Hair follicle dermal papilla cell (primary cell): ENCODE measurements at places on chromosomes 4 and X. TPM values are rescaled to one million over a fixed set of nuclear protein-coding genes. Genes with fewer than 3 reads are reported as not detected.

Gene RTL5
- 2.9 TPM in 2 replicates for total RNA-seq

Gene VCX3B
- not detected in 2 replicates for total RNA-seq

Gene PDHA1
- total RNA-seq: 34.4 and 37.4 TPM in 2 replicates

Gene TRIM60
- total RNA-seq: not detected in 2 replicates

Gene ARMCX2
- 86.7 and 111 TPM in 2 replicates for total RNA-seq

Gene NR3C2
- 1.9 and 3.5 TPM in 2 replicates for total RNA-seq

Gene EPGN
- 0.49 TPM in 1 of 2 replicates, not detected in the other for total RNA-seq

Gene MED14
- 23.2 and 27.6 TPM in 2 replicates for total RNA-seq

Gene SPANXA2
- total RNA-seq: not detected in 2 replicates

Gene GIMD1
- 0.12 TPM in 1 of 2 replicates, not detected in the other for total RNA-seq

Gene NOX1
- not detected in 2 replicates for total RNA-seq

Gene CXorf49
- total RNA-seq: not detected in 2 replicates

Gene ANKRD17
- 63.6 and 73.5 TPM in 2 replicates for total RNA-seq

Gene GRPEL1
- 17.5 and 19.2 TPM in 2 replicates for total RNA-seq

Gene ASMT
- 0.12 TPM in 1 of 2 replicates, not detected in the other for total RNA-seq

Gene RTL9
- 0.24 and 0.65 TPM in 2 replicates for total RNA-seq

Gene RHOXF2
- total RNA-seq: not detected in 2 replicates

Gene GUCY1A1
- total RNA-seq: 0.49 and 0.97 TPM in 2 replicates

Gene MAGEA1
- total RNA-seq: not detected in 2 replicates

Gene SCLT1
- 11.2 and 19.8 TPM in 2 replicates for total RNA-seq

Gene C1QTNF7
- 0.12 and 0.16 TPM in 2 replicates for total RNA-seq

Gene GPR50
- not detected in 2 replicates for total RNA-seq

Gene CT45A2
- total RNA-seq: not detected in 2 replicates

Gene CCSER1
- 0.24 and 1.1 TPM in 2 replicates for total RNA-seq

Gene PCDH19
- total RNA-seq: 0.85 and 2.8 TPM in 2 replicates

Gene SSX2B
- not detected in 2 replicates for total RNA-seq

Gene CXCL11
- not detected in 2 replicates for total RNA-seq

Gene WAS
- total RNA-seq: 0.36 TPM in 1 of 2 replicates, not detected in the other

Gene AREG
- 0.32 and 0.49 TPM in 2 replicates for total RNA-seq

Gene LIMCH1
- 0.81 and 3.3 TPM in 2 replicates for total RNA-seq

Gene TLR8
- not detected in 2 replicates for total RNA-seq

Gene SLC6A14
- total RNA-seq: not detected in 2 replicates

Gene MAGEB10
- total RNA-seq: not detected in 2 replicates

Gene IDH3G
- total RNA-seq: 60.8 and 69.9 TPM in 2 replicates

Gene SPATA4
- 0.32 TPM in 1 of 2 replicates, not detected in the other for total RNA-seq

Gene EDA
- 1.8 and 2.6 TPM in 2 replicates for total RNA-seq

Gene WNK3
- total RNA-seq: 2.9 and 4.9 TPM in 2 replicates

Gene UVSSA
- total RNA-seq: 16.6 and 36.3 TPM in 2 replicates

Gene TCEAL3
- total RNA-seq: 9.6 and 14.1 TPM in 2 replicates

Gene AFP
- total RNA-seq: 0.16 TPM in 1 of 2 replicates, not detected in the other

Gene HPGDS
- total RNA-seq: not detected in 2 replicates

Gene TMEM271
- total RNA-seq: not detected in 2 replicates

Gene ANKRD50
- total RNA-seq: 41.2 and 49.2 TPM in 2 replicates

Gene SHISA3
- not detected in 2 replicates for total RNA-seq

Gene ADAM29
- total RNA-seq: not detected in 2 replicates

Gene UGT2B17
- not detected in 2 replicates for total RNA-seq

Gene FAM156A
- total RNA-seq: 18.8 and 24.3 TPM in 2 replicates

Gene NLRP2B
- total RNA-seq: not detected in 2 replicates

Gene ERVMER34-1
- 0.12 and 0.16 TPM in 2 replicates for total RNA-seq
